ENCODE measurements at places on chromosomes 5 and 9.

DNA sequence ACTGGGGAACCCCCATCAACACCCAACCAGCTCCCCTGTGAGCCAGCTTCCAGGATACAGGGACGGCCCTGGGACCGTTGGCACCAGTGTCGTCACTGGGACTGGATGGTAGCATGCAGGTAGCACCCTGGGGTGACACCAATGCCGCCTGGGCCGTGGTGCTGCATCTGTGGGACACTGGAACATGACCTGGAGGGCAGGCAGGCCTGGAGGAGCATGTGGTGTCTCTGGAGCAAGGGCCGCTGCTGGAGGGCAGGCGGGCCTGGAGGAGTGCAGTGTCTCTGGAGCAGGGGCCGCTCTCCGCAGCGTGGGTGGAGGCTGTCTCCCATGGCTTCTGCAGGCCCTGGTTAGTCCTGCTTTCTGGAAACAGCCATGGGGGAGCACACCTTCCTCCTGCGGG is 13.1 kb downstream of the LPCAT1 start:
- DNase-seq, result no peak

GRCh38 chr5:78416677-78417425 is 56.4 kb downstream of the SCAMP1 start:
- no peak for DNase-seq

- no peak for DNase-seq
Measured at GRCh38 chr5:141769671-141770070, 87.6 kb upstream of the ARAP3 start.

DNA sequence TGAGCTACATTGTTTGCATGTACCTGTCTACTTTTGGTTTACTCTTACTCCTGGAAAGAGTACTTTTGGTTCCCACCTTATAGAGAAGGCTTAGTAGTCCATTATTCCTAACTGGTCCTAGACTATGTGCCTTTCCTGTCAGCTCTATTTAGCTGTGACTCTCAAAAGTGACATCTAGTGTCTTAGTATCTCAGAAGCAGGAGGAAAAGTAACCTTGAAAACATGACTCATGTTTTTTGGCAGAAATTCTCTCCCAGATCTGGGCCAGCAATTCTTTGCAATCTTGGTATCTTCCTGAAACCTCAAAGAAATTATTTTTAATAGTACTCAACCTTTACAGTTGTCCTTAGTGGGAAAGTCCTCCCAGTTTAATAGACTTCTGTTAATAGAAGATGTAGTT is 691.7 kb upstream of the SEMA6A start:
- no peak for DNase-seq

DNA sequence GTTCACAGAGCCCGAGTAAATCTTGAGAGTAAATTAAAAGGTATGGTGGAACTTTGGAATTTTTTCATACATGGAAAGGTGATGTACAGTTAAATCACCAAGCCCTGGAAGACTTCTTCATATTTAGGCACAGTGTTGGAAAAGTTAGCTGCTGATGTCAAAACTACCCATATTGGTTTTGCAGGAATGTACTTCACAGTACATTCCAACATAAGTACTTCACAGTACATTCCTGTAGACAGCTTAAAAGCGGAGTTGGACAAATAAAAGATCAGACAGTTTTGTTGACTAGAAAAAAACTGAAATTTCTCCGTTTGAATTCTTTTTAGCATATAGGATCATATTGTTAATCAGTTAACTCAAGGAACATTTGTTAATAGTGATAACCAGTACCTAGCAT is 1.8 kb downstream of the RANBP17 start:
- no peak for DNase-seq

GRCh38 chr9:125447202-125447802 is 185.7 kb downstream of the GAPVD1 start:
- no peak for DNase-seq

- no peak for DNase-seq
Measured at GRCh38 chr9:118829334-118829733, 539.9 kb downstream of the BRINP1 start.

GRCh38 chr5:126531543-126532120 is 63.4 kb downstream of the ALDH7A1 start:
- DNase-seq, result no peak

DNA sequence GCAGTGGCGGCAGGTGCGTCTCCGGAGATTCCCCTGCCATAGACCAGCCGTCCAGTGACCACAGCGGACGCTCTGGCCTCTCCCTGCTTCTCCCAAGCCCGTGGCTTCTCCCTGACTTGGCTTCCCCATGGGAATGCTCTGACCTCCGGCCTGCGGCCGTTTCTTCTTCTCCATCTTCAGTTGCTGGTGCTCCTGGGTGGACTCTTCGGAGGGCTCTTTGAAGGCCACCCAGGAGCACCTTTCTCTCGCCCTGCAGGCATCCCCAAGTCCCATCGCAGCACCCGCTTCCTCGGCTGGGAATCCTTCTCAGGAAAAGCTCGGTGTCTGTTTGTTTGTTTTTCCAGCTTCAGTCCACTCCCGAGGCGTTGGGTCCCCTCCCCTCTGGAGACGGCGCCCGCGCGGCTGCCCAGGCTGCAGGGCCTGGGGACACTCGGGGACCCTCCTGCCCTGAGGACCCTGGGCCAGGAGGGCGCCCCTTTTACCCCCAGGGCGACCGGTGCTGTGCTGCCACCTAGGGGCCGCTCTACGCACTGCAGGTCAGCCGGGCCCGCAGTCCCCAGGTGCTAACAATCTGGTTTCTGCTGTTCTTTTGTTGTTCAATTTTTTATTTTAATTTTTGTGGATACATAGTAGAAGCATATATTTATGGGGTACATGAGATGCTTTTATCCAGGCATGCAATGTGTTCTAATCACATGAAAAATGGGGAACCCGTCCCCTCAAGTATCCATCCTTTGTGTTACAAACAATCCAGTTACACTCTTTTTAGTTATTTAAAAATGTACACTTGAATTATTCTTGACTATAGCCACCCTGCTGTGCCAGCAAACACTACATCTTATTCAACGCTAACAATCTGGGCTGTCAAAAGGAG is 197.9 kb upstream of the ADAMTS16 start:
- no peak for DNase-seq

- no peak for DNase-seq
Measured at GRCh38 chr5:113548396-113548795, 34.9 kb downstream of the YTHDC2 start.

GRCh38 chr5:132104556-132104955 is 31.0 kb downstream of the CSF2 start:
- DNase-seq, result no peak

DNA sequence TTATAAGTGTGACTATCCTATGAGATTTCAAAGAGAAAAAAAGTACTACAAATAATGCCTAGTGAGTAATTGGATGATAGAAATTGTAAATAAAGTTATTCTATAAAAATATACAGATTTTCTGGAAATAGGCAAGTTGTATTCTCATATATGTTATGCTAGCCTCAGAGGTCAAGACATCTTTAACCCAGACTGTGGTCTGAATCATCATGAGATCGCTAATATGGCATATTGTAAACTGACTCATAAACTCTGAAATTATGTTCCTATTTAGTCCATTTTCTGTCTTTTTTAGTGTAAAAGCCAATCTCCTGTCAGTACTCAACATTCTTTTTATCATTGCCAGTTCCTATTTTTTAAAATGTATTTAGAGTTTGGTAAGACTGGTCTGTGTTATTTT is 14.2 kb downstream of the LOX start:
- DNase-seq, result no peak

DNA sequence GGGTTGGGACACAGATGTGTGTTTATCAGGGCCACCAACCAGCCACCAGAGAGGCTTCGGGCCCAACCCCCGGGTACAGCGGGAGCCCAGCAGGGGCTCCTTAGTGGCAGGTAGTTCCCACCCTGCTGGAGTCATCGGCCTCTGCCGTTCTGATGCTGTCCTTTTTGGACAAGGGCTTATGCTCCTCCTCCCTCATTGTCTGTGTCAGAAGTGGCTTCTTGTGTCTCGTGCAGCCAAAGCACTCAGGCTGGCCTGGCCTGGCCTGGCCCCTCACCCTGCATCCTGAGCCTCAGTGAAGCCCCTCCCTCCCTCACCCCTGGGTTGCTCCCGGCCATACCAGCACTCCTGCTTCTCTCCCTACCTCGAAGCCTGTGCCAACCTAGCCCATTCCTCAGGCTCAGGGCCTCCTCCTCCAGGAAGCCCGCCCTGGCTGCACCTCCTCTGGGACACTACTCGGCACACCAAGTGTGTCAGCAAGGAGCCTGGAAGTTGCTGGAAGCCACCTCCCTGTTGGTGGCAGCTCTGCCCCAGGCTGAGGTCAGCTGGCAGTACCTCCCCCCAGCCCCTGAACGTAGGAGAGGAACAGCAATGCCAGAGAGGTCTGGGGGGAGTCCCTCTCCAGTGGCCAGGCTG is 4.1 kb upstream of the UBAC1 start:
- no peak for DNase-seq

DNA sequence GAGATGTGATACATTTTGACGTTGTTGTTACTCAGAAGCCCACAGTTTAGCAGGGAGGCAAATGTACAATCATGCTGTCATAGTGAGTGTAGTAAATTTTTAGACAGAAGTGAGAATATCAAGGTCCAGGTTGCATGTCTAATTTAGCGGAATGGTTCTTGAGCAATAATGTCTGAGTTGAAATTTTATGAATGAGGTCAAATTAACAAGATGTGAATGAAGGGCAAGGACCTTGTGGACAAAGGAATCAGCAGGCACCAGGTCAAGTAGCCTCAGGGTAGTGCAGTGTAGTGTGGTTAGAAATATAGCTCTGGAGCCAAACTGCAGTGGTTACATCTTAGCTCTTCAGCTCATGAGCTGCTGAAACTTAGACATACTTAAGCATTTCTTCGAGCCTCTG is 36.2 kb downstream of the TNFSF8 start:
- no peak for DNase-seq

- DNase-seq, result no peak
Measured at GRCh38 chr5:41433552-41434181, 76.7 kb downstream of the PLCXD3 start.

GRCh38 chr9:114433086-114433485 is 45.3 kb upstream of the AKNA start:
- DNase-seq, result no peak

DNA sequence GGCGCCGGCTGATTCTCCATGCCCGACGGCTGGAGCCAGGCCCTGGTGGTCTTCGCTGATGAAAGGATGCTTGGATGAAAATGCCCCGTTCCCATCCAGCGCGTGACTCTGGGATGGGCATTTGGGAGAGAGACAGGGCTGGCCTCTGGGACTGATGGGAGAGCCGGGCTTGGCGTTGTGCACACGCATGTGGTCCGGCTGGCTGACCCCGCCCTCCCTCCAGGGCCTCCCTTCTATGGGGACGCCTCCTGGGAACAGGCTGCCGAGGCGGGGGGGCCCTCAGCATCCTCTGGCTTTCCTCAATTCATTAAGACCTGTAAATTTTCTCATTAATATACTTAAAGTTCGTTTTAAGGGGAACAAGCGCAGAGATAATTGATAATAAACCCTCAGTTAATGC is 36.8 kb downstream of the UNC5A start:
- no peak for DNase-seq

DNA sequence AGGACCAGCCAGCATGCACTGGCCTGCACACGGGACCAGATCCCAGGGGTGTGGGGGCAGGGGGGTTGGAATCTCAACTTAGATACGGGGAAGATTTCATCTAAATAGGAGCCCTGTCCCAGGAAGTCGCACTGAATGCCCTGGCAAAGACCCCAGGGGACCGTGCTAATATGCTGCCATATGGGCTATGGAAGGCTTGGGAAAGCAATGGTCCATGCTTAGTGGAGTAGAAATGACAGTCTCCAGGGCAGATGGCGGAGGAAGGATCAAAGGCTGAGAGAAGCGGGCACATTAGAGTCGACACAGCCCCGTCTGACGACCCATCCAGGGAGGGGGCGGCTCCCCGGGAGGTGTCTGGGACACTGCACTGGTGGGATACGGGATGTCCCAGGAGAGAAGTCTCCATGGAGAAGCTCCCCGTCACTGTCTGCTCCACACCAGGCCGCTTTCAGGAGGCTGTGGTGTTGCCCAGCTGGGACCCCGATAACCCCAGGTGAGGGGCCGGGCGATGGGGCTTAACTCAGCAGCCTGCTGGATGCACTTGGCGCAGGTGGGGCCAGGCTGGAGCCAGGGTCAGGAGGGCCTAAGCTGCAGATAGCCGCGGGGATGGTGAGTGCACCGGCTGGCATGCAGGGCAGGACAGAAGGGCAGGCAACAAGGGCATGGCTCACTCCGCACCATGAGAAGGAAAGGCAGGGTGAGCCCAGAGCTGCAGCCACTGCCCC is 377.7 kb upstream of the IRX1 start:
- DNase-seq, result no peak

- DNase-seq, result no peak
Measured at GRCh38 chr9:33467526-33467925, 6.2 kb downstream of the NOL6 start.

DNA sequence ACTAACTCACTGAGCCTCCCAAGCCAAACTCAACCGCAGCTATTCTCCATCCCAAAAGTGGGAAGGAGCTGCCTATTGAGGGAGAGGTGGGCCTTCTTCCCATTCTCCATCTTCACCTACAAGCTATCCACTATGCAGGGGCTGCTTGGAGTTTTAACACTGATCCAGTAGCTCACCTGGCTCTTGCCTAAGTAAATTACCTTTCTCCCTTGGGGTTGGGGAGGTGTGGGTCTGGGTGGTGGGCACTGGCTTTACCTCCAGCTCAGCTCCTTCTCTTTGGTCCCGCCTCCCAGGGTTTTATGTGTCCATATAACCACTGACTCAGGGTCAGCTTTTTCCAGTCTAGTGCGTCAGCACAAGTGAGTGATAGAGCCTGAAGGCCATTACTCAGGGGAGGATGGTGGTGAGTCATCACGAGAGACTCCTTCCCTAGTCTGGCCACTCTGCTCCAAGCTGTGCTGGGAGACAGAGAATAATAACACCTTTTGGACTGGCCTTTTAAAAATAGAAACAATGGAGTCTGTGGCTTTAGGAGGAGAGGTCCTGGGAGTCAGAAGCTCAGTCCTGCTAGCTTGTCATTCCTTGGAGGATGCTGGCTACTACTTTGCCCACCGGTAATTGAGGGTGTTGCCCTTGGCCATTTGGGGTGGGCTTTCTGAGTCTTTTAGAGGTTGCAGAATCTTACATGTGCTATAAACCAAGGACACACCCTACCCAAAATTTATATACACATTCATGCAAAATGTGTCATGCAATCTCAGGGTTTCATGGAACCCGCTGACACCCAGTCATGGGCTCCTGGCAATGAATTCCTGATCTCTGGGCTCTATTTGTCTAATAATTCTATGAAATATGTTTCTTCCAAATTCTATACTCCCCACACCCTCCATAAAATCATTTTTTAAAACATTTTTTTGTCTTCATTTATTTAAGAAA is 35.6 kb upstream of the ATP6V1G1 start:
- no peak for DNase-seq

- DNase-seq, result no peak
Measured at GRCh38 chr5:33367416-33367815, 73.3 kb upstream of the TARS1 start.

All from activated T-cell treated with anti-CD3 and anti-CD28 coated beads for 1 hour (primary cell).